Left renal cortex interstitium (tissue), 4 donors: ENCODE measurements at places on chromosomes 7 and 10. TPM values are rescaled to one million over a fixed set of nuclear protein-coding genes. Genes with fewer than 3 reads are reported as not detected.

PLXDC2 gene
- 34.3 TPM for polyA plus RNA-seq

NACAD gene
- 9.6 TPM for polyA plus RNA-seq

HOXA4 gene
- polyA plus RNA-seq, result 25.4 TPM

CCL24 gene
- polyA plus RNA-seq, result 1.6 TPM

TAS2R41 gene
- polyA plus RNA-seq, result not detected

ZNF862 gene
- 31.7 TPM for polyA plus RNA-seq

BET1 gene
- polyA plus RNA-seq, result 51.9 TPM

H2BK1 gene
- polyA plus RNA-seq, result not detected

HHEX gene
- polyA plus RNA-seq, result 9.5 TPM

IGFBP1 gene
- 0.49 TPM for polyA plus RNA-seq

SORBS1 gene
- polyA plus RNA-seq, result 26.1 TPM

PURB gene
- 28.3 TPM for polyA plus RNA-seq

COL17A1 gene
- 0.56 TPM for polyA plus RNA-seq

IGFBP3 gene
- 112 TPM for polyA plus RNA-seq

DNA sequence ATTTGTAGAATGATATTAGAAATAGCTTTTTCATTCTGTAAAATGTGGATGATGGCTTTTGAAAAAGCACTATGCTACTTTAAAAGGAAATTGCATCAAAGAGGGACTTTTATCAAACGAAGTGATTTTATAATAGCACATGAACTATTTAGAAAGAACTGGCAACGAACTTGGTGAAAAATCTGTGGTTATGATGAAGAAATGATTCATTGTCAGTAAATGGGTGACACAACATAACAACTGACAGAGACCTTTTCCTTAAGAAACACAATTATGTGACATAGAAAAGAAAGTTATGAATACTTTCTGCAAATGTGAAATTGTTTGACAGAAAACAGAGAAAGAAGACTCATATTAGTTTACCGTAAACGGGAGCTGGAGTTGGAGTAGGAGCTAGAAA, 60.7 kb upstream of the LAMB4 start:
- DNase-seq, result no peak

DNA sequence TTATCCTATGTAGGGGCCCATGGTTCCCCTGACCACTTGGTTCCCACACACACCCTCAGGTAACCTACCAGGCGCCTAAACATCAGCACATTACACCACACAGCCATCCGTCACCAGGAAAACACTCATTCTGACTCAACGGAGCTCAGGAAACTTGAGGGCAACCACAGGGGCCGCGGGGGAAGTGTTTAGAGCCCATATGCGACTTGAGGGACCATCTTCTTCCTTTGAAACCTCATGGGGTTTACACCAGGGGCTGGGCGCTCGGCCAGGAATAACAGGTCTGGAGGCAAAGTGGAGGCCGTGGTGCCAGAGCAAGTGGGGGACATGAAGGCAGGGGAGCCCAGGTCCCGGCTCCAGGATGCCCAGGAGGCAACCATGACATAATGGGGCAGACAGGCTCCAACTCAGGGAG, 1.5 kb downstream of the STX1A start:
- no peak for DNase-seq

DNA sequence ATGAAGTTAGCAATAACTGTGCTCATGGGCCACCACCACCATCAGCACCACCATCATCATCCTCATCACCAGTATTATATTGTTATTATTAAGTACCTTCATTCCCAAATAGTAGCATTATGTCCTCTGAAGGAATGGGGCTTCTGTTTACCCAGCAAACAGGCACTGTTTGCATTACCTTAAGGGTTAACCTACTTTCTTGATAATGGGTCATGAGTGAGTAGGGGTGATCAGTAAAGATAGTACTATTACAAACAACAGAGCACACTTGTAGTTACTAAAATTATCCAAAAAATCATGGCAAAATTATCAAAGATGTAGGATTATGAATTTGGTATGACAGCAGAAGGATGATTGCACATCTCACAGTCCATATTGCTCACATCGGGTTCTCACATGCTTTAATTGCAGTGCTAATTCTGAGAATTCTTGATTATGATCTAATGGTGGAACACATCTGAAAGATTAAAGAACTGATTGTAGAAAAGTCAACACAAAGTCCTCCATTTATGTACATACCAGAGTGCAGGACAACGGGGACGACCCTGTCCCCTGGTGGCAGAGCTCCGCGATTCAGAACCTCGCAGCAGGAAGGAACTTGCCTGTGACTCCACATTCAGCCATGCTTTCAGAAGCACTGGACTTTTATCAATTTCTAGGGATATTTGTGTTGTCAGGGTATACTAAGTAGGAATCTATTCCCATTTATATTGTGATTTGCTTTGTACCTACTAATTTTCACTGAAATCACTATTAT, 31.0 kb downstream of the PDE1C start:
- no peak for DNase-seq

DNA sequence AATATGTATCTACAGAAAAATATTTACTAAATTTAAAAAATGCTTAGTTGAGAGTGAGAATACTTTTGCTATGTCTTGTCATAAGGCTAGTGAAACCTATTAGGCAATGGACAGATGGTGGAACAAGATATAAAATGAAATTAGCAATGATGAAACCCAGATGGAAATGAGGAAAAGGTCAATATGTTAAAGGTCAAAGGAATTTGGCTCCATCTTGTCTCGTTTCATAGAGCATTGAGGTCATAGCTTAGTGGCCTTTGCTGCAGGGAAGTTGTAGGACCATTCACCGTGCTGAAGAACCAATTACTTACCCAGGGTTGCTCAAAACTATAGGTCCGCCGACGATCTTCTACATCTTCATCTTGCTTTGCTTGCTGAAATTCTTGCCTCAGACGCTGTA, 683.9 kb downstream of the PARD3 start:
- DNase-seq, result no peak

GRCh38 chr7:101021703-101022102, 1.8 kb downstream of the MUC17 start:
- no peak for DNase-seq

DNA sequence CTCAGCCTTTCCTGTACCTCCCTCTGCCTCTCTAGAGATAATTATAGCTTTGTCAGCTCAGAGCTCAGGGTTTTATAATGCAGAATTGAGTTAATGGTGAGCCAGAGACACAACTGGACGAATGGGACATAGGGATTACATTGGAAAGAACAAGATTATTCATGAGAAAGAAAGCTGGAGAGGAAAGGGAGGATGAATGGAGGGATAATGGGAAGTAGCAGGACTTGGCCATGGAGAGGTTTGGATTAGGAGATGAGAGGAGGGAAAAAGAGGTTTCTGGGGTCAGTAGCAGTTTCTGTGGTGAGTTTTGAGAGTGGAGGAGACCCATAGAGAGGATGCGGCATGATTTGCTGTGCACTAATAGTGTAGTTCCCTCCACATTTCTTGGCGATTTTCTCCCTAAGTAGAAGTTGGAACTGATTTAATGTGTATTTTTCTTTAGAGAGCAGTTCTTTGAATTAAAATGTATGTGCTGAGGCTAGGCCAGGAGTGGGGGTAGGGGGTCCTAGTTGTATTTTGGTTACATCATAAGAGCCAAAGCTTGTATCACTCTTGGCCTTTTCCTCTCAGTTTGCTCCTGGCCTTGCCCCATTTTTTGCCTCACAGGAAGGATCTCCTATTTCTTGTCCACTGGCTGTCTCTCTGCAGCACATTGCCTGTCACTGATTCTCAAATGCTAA, 107.4 kb downstream of the MKX start:
- no peak for DNase-seq

- no peak for DNase-seq
Observed at GRCh38 chr10:3874990-3875841, 90.2 kb upstream of the KLF6 start.

DNA sequence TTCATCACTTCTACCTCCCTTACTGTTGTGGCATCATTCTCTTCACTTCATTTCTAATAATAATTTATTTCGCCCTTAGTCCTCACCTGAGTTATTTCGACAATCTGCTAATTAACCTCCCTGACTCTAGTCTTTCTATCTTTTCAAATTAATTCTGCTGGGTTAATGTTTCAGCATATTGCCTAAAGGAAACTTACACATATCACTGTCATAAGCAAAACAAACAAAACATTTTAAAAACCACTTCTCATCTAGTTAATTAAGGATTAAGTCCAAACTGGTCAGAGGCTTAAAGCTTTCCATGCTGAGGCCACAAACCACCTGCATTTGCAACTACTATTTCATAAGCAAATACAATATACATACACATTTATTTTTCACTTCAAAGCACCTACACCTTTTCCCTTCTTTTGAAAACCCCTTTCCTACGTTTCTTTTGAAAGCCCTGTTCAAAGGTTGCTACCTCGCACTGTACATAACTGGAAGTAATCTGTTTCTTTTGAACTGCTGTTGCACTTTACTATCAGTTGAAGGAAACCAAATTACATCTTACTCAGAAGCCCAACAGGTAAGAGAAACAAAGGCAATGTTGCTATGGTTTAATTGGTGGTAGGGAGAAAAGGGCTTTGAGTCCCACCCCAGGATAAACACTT, 10.3 kb downstream of the SEM1 start:
- no peak for DNase-seq

DNA sequence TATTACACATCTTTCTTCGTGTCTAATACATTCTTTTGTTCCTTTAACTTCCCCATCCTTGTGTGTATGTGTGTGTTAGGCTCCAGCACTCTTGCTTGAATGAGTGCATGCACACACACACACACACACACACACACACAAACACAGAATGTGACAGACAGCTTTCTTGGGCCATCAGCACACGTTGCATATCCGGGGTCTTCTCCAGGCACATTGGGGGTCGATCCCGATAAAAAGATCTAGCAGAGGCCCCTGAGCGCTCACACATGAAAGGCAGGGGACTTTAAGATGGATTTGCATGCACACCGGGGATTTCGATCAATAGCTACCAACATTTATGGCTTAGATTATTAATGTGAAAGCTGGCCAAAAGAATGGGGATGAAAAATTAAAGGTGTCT, 4.5 kb downstream of the SKIDA1 start:
- no peak for DNase-seq

- no peak for DNase-seq
Observed at GRCh38 chr7:11748884-11749283, 83.1 kb downstream of the THSD7A start.

GRCh38 chr10:59830601-59831259, 75.6 kb downstream of the CCDC6 start:
- no peak for DNase-seq

- no peak for DNase-seq
Observed at GRCh38 chr10:51574248-51575048, 124.9 kb downstream of the CSTF2T start.

GRCh38 chr10:7971949-7972348, 82.5 kb upstream of the GATA3 start:
- no peak for DNase-seq

DNA sequence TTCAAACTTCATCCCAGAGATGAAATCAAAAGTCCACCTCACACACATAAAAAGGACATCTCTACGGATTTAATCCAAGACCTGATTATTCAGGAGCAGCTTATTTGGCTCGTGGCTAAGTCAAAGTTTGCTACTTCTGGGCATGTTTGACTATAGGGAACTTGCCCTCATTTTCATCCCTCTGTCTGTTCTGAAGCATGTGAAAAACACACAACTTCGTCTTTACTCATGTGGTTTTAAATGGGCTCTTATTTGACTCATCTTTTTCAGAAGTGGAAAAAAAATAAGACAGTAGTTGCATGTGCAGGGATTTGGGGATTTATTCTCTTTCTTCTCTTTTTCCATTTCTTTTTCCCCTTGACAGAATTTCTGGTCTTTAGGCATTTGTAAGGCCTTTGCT, 295.9 kb downstream of the TFEC start:
- no peak for DNase-seq

DNA sequence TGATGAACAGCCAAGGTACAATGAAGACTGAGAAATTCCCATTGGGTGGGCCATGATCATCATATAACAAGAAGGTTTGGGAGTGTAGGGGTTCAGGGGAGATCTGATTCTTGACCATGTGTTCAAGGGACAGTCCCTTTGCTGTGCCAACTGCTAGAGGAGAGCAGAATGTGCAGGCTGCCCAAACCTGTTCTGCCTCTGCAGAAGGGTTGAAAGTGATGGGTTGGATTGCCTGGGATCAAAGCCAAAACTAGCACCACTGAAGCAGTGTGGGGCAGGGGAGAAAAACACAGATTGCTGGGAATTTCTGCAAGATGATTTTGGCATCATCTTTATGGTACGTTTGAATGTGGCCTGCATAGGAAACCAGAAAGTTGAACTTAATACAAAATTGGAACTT, 303.9 kb downstream of the OTUD1 start:
- no peak for DNase-seq

- no peak for DNase-seq
Observed at GRCh38 chr10:113739031-113739430, 12.5 kb upstream of the PLEKHS1 start.

GRCh38 chr7:42347616-42348015, 110.6 kb upstream of the GLI3 start:
- no peak for DNase-seq

GRCh38 chr10:43739161-43739560, 90.5 kb upstream of the ZNF32 start:
- no peak for DNase-seq

DNA sequence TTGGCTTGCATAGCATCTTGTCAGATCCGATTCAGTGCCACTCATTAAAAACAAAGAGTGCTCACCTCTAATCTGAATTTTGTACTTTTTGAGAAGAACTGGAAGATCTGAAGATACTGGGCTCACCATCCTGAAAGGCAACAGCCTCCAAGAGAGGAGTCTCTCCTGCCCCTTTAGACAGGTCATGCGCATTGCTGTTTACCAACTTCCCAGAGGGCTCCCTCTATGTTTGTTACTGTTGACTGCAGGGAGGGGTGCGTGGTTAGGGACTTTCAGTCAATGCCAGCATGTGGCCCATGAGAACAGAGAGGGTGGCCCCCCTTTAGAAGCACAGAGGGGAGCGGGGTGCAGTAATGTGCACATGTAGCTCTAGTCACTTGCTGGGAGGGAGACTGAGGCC, 33.2 kb upstream of the CABCOCO1 start:
- DNase-seq, result no peak

GRCh38 chr10:132390170-132390920, 6.7 kb upstream of the PWWP2B start:
- DNase-seq, result no peak

DNA sequence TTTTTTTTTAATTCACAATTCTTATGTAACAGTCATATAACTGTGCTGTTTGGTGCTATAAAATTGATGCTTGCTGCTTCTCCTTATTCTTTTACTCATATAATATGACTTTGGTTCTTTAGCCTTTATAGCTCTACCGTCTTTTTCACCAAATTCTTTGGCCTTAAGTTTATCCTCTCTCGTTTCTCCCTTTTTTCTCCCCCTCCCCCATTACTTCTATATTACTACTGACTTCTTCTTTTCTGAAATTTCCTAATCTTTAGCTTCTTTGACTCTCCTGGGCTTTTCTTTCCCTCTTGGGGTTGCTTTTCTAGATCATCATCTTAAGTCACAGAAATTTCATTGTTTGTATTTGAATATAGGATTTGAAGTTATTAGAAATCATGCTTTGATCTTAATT, 3.8 kb downstream of the BCCIP start:
- DNase-seq, result no peak
